ENCODE measurements at places on chromosomes 1 and 21.

DNA sequence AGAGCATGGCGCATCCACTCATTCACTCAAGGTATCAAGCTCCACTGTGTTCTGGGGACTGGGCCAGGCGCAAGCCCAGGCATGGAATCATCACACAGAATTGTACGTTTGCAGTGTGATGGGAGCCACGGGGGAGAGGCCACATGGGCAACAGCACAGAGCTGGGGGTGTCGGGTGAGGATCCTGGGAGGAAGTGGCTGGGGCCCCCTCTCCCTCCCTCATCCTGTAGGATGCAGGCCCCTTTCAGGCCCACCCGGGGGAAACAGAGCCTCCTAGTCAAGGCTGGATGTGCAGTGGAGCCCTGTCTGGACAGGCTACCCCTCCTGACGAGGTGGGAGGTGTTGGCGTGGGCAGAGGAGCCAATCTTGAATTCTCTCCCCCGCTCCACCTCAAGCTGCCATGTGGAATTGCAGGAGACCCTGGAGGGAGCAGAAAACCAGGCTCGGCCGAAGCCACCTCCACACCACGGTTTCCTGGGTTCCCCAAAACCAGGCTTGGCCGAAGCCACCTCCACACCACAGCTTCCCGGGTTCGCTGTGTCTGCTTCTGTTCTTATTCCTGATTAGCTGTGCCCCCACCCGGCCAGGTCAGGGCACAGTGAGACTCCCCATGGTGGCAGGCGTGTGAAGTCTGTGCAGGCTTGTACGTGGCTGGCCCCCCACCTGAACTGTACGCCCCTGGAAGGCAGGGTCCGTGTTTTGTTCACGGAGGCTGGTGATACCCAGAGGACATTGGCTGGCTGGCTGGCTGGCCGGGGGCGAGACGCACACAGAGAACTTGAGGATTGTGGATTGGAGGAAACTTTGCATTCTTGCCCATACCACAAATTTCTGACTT lies 4.2 kb upstream of the C1orf174 start:
- DNase-seq: no peak

- no peak for DNase-seq
These were observed 19.3 kb upstream of the FOXO6 start for GRCh38 chr1:41341772-41342562.

DNA sequence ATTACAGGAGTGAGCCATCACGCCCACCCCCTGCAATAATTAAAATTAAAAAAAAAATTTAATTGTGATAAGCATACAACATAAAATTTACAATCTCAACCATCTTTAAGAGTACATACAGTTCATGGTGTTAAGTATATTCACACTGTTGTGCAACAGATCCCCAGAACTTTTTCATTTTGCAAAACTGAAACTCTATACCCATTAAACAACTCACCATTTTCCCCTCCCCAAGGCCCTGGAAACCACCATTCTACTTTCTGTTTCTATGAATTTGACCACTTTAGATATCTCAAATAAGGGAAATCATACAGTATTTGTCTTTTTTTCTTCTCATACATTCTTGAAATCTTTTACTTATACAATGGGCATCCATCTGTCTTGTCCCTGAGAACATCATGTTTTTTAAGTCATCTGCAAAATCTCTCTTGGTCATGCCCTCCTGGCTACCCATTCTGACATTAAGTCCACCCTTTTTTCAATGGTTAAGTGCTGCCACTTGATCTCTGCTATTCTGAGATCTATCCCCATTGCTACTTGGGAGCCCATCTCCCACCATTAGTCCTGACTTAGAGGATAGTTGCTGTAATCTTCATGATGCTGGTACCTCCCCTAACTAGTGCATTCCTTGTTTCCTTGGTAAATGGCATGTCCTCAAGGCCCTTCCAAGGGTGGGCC lies 39.4 kb upstream of the ZFYVE9 start:
- no peak for DNase-seq

- DNase-seq: no peak
These were observed 220.3 kb upstream of the NFIA start for GRCh38 chr1:60861961-60862567.

GRCh38 chr1:173224280-173224892 lies 17.3 kb upstream of the TNFSF4 start:
- no peak for DNase-seq

DNA sequence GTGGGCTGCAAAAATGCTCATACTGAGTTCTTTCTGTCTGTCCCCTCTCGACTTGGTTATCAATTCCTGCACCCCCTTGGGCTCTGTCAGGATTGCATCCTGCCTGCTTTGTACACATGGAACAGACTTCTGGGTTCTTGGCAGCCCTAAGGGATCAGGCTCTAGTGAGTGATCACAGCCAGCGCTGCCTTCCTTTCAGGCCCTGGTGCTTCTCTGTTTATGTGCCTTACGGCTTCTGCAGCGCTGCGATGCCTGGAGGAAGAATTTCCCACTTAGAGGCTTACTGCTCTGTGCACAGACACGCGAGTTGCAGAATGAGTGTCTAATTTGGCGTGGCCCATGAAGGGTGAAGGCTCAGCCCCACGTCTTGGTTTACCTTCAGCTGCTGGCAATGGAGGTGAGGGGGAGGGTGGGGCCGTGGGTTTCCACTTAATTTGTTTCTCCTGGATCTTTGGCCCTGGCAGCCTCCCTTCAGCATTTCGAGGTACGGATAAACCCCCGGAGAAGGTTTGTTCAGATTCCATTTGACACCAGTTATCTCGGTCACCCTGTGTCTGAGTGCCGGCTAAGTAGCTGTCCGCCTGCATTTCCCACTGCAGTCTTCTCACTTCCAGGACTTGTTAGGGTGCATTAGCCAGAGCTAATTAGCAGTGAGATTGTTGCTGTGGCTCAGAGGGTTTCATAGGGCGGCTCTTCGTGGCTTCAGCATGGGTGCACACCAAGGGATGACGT lies 227.3 kb downstream of the DYRK1A start:
- DNase-seq: no peak

DNA sequence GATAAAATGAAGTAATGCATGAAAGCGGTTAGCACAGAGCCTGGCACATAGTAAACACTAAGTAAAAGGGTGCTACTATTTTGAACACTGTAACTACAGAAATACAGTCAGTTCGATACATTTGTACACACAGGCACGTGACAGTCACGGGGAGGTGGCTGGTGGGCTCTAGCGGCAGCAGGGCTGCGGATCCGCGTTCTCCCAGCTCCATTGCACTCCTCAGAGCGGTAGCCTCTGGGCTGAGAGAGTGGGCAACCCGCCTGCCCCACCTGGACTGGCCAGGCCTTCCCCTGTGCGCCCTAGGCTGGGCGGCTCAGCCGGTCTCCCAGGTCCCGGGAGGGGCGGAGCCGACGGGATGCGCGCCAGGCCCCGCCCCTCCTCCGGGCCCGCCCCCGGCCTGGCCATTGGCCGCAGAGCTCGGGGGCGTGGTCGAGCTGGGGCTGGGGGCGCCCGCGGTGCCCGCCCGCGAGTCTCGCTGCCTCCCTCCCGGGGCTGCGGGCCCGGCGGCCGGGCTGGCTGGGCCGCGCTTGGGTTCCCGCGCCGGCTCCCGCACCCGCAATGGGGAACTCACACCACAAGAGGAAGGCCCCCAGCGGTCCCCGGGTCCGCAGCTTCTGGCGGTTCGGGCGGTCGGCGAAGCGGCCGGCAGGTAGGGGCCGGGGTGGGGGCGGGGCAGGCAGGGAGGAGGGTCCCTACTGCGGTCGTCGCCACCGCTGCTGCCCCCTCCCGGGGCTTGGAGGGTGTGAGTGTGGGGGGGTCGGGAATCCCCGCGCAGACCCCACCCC lies 51.2 kb upstream of the SYNC start:
- peak; percentile 22 for DNase-seq

GRCh38 chr1:12601700-12602658 lies 16.0 kb downstream of the DHRS3 start:
- no peak for DNase-seq

DNA sequence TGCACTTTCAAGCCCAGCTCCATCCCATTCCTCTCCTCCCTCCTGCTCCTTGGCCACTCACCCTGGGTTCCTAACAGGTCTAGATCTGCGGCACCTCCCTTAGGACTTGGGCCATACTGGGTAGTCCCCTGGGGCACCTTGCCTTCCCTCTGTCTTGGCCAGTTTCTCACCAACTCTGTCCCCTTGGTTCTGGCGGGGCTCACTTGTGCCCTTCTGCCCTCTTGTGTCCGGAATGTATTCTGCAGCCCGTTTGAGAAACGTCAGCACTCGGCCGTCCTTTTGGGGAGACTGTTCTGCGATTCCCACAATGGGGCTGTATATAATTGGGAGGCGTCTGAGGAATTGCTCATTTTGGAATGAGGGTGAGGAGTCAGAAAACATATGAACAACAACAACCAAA lies 162.4 kb downstream of the ZSCAN20 start:
- DNase-seq: no peak

- no peak for DNase-seq
These were observed 41.9 kb upstream of the PLA2G5 start for GRCh38 chr1:20028125-20028524.

DNA sequence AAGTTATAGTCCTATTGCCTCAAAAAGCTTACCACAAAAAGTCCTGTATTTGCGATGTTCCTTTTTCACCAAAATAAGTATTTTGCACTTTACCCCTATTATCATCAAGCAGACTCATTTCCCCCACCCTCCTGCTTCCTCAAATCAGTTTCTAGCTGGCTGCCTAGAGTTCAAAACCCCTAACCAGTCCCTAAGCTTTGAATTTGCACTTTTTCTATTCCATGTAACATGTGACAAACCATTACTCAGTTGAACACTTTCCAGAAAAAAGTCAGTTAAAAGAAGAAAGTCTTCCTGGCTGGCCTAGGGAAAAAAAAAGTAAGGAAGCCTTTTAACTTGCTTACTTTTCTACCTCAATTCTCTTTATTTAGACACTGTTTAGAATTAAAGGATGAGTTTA lies 8.2 kb downstream of the CEP170 start:
- no peak for DNase-seq

DNA sequence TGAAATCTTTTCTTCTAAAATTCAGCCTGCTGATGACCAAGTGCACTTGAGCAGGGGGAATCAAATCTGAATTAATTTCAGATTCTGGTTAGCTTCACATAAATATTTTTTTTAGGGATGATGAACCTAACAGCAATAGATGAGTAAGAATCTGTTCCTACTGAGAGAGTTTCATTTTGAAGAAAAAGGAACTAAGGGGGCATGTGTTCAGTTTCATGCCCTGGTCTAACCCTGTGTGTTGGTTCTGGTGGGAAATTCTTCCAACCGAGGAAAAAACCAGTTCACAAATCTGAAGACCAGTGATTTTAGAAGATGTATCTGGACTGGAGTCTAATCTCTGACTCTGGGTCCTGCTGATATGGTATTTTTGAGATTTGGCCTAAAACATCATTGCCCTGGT lies 13.7 kb downstream of the SELL start:
- no peak for DNase-seq

DNA sequence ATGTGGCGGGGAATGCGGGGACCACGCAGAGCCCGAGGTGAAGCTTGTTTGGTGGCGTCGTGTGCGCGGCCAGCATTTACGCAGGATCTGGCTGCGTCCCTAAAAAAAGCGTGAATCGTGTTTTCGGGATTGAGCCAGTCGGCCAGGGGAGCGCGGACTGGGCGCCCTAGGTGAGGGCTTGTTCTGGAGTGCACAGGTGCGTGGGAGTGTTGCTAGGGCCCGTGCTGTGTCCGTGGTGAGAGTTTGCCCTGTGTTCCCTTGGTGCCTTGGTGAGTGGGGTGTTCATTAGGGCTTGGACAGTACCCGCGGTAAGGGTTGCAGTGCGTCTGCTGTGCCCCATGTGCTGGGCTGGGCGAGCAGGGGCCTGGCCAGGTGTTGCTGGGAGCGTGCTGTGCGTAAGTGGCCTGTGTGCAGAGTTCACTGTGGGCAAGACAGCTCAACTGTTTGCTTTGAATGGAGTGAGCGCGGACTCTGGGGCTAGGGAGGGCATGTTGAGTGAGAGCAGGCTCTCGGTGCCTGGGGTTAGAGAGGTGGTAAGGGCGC lies 673 bp downstream of the CD46 start:
- no peak for DNase-seq

- no peak for DNase-seq
These were observed 376.3 kb downstream of the AMY1C start for GRCh38 chr1:104125970-104126369.

DNA sequence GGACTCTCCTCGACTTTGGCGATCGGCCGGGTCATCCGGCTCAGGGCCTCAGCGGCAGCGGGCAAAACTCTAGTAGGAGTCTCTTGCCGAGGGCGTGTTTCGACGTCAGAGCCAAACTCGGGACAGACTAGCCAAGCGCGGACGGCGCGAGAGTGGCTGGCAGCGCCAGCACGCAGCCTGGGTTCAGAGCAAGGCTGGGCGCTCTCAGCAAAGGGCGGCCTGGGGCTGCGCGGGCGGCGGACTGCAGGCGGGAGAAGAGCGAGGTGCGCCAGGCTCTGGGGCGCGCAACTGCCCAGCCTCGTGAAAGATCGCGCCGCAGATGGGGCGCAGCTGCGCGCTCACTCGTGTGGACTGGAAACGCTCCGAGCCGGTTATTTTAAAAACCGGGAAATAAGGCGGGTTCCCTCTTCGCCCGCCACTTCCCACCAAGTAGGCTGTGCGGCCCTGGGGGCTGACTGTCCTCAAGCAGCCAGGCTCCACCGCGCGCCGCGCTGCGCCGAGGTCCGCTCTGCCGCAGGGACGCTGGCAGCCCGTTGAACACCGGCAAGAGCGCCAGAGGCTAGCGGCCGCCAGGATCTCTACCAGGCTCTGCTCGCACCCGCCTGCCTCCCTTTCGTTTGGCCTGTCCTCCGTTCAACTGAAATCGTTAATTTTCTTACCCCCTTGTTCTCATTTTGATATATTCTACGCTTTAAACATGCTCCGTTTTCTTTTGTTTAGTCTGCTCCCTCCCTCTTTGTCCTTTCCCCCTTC lies 2.4 kb downstream of the ALX3 start:
- DNase-seq: no peak

- no peak for DNase-seq
These were observed 25.5 kb upstream of the C1orf146 start for GRCh38 chr1:92192246-92192645.

DNA sequence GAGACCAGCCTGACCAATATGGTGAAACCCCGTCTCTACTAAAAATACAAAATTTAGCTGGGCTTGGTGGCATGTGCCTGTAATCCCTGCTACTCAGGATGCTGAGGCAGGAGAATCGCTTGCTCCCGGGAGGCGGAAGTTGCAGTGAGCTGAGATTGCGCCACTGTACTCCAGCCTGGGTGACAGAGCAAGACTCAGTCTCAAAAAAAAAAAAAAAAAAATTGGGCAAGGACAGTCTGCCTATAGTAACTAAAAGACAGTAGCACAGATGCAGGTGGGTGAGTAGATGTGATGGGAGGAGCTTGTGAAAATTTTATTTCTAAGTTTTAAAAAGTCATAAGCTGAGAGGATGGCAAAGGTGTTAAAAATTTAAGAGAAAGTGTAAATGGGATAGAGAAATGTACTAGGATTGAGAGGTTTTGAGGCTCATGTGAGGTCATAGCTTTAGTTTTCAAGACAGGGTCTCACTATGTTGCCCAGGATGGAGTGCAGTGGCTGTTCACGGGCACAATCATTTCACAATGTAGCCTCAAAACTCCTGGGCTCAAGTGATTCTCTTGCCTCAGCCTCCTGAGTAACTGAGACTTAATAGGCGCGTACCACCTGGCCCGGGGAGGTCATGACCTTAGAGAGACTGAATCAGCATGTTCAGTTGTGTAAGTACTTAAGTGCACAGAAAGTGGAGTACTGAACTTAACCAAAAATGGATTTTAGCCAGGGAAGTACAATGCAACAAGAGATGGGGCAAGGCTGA lies 33.7 kb downstream of the PTP4A2 start:
- DNase-seq: no peak

Measured in activated CD8-positive, alpha-beta memory T cell treated with anti-CD3 and anti-CD28 coated beads for 1 hour (primary cell).